NCI-H1417 treated with DMSO at 0.1 percent for 48 hours (cell line): ENCODE measurements at places on chromosomes 6 and 20.

DNA sequence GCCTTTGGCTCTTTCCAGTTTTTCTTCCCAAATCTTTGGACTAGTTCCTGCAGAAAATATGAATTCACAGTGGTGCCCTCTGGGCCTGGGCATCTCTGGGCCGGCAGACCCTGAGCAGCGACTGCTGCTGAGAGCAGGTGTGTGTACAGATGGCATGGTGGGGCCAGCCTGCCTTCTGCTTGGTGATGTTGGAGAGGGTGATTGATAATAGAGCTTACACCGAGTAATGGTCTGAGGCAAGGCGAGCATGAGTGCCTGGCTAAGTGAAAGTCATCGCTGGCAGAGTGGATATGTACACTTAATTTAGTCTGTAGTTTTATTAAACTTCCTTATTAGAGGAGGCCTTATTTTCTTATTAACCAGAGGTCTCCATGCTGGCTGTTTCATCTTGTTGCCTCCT lies 156.9 kb downstream of the CDKAL1 start:
- no peak for DNase-seq

GRCh38 chr20:9110365-9110764 lies 41.5 kb downstream of the PLCB4 start:
- DNase-seq: no peak

- no peak for DNase-seq
Observed at GRCh38 chr20:23245553-23246181, 104.9 kb upstream of the NXT1 start.

DNA sequence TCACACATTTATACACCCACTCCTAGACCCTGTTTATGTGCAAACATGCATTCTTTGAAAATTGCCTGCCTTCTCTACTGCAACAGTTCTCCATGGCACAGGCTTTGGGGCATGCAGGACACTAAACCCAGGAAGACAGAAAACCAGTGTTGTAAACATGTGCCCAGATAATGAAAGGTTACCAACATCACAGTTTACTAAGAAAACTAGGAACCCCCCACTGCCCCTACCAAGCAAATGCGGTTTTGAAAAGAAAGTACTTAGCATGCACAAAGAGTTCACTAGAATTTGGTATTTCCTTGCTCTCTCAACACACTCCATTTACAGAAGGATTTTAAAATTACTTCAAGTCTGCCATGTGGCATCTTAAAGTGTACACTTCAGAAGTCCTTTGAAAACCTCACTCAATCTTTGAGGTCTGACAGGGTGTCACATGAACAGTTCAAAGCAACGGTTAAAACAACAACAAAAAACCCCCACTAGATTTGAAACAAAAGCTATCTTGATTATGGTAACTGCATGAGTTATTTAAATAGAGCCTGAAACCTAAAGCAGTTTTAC lies 245.0 kb downstream of the GMPR start:
- DNase-seq: no peak

DNA sequence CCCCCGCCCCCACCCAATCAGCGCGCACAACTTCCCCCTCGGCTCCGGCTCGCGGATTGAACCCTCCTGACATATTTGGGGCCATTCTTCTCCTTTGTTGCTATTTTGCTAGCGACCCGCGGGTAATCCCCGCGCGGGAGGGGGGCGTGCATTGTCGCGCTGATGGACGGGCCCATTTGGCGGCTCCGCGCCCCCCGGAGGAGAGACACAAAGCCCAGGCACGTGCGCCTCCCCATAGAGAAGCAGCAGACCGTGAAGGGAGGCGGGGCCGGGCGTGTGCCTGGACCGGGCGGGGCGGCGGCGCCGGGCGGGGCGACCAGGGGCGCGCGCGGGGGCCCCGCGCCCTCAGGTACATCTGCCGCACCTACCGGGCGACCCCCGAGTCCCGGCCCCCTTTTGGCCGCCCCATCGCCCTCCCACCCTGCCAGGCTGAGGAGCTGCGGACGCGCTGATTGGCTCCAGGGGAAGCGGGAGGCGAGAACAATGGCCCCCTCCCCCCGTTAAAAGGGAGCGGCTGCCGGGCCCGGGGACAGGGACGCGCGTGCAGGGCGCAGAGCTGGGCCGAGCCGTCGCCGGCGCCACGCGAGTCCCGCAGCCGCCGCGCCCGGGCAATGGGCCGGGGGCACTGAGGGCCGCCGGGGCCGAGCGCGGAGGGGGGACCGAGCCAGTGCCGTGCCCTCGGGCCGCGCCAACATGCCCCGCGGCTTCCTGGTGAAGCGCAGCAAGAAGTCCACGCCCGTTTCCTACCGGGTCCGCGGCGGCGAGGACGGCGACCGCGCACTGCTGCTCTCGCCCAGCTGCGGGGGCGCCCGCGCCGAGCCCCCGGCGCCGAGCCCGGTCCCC lies at the start of gene INSM1:
Gene INSM1, plus strand, starts transcription at position 530 of the 843 bp plus-strand sequence. Its CDS starts 164 bp downstream, at position 694.
- DNase-seq: peak; percentile 98

GRCh38 chr20:39619271-39619785 lies 657.2 kb downstream of the DHX35 start:
- no peak for DNase-seq

DNA sequence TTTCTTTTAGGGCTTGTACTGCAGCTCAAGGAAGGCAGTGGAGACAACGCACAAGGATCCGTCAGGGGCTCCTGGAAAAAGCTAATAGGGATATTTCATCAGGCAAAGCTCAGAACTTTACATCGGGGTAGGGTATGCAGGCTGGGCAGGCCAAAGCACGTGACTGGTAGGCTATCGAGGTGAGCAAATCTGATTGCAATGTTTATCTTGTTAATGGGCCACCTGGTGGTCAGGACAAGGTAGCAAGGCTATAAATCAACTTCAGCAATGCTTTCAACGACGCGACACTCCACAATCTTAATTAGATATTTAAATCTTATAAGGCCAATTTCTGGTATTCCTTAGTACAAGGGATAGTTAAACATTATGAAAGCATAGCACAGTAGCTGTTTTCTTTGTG lies 1302.8 kb upstream of the EYS start:
- no peak for DNase-seq
